ENCODE measurements at places on chromosomes 3 and 15.

DNA sequence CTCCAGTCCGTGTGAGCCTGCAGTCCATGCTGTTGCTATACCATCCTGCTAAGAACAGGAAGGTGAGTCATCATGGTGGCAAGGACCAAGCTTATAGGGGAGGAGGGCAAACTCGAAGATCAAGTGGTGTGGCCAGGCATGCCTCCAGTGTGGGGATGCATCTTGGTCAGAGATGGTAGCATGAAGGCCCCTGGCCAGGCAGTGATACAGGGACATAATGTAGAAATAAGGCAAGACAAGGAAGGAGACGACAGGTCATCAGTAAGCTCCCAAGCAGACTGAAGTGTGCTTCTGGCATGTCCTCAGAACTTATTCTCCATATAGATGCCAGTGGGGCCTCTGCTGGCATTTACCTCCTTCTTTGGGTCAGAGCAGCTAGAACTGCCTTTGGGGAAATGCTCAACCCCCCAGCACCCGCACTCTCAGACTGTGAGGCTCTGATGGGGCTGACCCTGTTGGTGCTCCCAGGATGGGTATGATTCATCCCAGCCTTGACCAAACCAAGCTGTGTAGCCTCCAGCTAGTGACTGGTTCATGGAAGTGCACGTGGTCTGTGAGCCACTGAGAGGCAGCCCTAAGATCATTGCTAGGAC lies 52.5 kb upstream of the ATP2B2 start:
- DNase-seq, result no peak

DNA sequence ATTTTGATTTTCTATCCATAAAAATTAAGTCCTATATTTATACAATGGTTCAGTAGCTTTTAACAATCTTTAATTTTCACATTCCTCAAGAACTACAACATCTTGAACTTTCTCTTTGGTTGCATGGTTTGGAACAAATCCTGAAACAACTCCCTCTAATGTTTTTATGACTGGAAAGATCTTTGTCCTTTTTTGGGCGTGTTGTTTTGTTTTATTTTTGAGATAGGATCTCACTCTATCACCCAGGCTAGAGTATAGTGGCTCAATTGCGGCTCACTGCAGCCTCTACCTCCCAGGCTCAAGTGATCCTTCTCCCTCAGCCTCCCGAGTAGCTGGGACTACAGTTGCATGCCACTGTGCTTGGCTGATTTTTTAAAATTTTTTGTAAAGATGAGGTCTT lies 4.0 kb downstream of the STX19 start:
- no peak for DNase-seq

DNA sequence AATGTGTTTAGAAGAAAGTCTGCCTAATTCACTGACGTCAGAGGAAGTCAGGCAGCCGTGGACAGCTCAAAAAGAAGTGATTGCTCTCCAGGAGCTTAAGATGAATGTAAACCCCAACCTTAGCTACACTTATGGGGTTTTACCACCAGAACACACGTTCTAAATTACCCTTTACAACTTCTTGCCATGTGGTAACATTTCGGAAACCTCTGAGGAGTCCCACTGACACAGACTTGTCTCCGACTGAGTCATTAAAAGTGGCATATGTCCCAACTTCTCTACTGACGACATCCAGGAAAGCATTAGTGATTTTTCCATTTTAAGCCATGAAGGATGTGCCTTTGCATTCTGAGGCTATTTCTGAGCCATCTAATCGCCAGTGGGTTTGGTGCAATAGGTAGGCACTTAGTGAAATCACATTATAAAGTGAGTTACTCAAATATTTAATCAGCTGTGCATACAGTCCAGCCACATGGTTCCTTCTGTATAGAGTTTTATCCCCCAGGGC lies 32.4 kb downstream of the C2CD4A start:
- DNase-seq, result no peak

DNA sequence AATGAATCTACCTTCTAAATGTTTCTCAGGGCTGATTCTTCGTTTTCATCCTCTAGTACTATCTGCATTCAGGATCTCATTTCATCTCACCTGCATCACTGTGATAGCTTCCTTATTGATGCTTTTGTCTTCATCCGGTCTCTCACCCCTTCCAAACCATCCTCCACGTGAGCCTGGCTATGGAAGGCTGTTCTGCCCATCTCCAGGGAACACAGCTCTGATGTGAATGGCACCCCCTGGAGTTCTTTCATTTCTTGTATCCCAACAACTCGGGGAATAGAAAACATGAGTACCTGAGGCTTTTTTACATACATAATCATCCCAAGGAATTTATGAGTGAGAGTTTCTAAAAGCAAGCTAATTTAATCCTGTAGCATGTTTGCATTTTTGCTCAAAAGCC lies 8.8 kb upstream of the DPPA4 start:
- DNase-seq, result no peak

- peak; percentile 11 for DNase-seq
These were observed 103.2 kb upstream of the BNIP2 start for GRCh38 chr15:59792359-59792758.

DNA sequence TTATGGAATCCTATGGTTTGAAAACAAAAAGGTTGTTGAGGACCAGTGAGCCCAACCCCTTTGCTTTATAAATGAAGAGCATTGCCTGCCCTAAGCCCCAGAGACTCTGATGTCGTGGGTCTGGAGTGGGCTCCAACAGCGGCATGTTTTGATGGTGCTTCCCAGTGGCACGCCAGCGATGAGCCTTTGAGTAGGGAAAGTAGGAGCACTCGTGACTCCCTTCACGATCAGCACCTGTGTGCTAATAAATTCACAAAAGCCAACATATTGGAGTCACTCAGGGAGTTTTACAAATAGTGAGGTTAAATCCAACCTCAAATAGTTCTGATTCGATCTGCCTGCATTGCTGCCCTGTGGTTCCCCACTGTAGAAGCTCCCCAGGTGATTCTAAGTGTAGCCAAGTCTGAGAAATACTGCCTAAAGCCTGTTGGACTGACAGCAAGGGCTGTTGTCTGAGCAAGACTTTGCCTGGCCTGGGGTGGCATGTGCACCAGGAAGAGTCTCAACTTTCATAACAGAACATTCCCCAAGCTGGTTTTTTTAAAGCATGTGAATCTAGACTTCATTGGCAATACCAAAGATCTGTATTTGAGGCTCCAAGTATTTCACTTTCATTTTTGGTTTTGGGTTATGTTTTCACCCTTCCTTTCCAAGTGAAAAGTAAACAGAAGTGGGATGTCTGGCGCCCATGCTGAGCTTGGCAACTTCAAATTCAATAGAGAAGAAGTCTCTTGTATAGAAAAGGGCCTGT lies 9.9 kb downstream of the CCR5 start:
- no peak for DNase-seq

- no peak for DNase-seq
These were observed 873.1 kb downstream of the NSUN3 start for GRCh38 chr3:94935738-94936580.

GRCh38 chr3:99817047-99817436 lies 620 bp upstream of the CMSS1 start:
- DNase-seq, result no peak

DNA sequence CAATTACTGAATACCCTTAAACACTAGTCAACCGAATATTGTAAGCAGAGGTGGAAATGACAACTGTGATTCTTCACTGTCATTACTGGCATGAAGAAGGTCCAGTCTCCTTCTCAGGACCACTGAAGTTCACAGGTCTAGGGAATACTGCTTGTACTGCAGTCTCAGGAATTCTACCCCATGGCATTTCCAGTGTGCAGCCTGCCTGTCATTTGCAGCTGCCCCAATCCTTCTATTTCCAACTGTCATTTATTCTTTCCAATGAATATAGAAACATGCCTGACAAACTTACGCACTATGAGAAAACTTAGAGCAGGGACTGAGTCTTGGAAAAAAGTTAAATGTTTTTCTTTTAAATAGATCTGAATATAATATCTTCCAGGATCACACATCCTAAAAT lies 308.0 kb upstream of the THBS1 start:
- no peak for DNase-seq

GRCh38 chr3:157109267-157110141 lies 50.4 kb downstream of the CCNL1 start:
- DNase-seq, result no peak

DNA sequence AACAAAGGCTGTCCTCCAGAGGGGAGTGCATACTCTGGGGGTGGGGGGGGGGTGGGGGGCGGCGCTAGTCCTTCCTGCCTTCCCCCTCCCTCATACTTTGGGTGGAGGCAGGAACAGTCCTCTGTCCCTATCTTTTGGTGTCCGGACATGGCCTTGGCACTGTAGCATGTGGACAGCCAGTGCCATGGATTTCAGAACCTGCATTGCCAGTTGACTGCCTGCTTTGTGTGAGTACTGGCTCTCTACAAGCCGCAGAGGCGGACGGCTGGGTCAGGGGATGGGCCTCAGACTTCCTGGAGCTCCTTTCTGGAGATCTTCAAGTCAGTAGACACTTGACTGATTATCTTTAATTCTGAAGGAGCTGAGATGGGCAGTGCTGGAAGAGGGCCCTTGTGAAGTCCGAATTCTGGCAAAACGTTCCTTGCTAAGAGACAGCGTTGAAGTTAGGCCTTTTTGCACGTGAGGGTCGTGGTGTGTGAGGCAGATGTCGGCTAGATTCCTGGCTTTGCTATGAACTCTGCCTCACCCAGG lies 2.5 kb downstream of the CLDN11 start:
- DNase-seq, result no peak

GRCh38 chr15:78407608-78408354 lies 30.2 kb upstream of the IREB2 start:
- no peak for DNase-seq

GRCh38 chr3:156218353-156218744 lies 98.0 kb downstream of the KCNAB1 start:
- no peak for DNase-seq

DNA sequence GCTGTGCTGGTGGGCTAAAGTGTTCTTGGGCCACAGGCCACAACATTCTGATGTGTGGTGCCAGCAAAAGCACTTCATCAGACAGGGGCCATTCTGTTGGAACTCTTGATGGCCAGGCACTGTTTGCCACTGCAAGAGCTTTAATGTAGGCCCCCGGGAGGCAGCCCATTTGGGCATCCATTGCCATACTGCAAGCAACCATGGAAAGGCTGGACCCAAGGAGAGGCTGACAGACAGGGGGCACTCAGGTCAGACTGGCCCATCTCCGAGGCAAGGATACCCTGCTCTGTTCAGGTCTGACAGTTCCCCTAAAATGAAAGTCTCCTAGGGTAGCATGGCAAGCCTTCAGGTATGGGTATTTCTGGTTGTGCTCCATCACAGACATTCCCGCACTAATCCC lies 64.2 kb downstream of the FAM227B start:
- DNase-seq, result no peak

- DNase-seq, result no peak
These were observed 4.4 kb upstream of the IRAK2 start for GRCh38 chr3:10160346-10160745.

DNA sequence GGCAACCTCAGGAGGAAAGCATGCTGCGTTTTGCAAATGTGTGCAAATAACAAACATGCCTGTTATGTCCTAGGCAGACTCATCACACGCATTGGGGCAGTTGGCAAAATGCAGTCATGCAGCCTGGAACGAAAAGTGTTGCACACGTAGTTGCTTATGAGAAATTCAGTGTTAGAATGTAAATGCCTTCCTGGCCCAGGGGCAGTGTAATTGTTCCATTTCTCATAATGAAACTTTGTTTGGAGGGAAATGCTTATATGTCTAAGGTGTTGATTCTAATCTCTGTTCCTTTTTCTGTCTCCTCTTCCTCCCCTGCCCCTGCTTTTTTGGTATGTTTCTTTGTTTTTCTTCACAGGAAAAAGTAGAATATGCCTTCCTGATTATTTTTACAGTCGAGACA lies 156.0 kb downstream of the CACNA1D start:
- DNase-seq, result no peak
